Stimulated activated CD8-positive, alpha-beta memory T cell treated with anti-CD3 and anti-CD28 coated beads, Interleukin-4, amount 100 ng/mL, for 1 hour (primary cell): ENCODE measurements at places on chromosomes 4 and X.

- no peak for DNase-seq
These were observed 103.4 kb downstream of the EFHC2 start for GRCh38 chrX:44240036-44240435.

- no peak for DNase-seq
These were observed 54.0 kb downstream of the SLC9A7 start for GRCh38 chrX:46704767-46705386.

DNA sequence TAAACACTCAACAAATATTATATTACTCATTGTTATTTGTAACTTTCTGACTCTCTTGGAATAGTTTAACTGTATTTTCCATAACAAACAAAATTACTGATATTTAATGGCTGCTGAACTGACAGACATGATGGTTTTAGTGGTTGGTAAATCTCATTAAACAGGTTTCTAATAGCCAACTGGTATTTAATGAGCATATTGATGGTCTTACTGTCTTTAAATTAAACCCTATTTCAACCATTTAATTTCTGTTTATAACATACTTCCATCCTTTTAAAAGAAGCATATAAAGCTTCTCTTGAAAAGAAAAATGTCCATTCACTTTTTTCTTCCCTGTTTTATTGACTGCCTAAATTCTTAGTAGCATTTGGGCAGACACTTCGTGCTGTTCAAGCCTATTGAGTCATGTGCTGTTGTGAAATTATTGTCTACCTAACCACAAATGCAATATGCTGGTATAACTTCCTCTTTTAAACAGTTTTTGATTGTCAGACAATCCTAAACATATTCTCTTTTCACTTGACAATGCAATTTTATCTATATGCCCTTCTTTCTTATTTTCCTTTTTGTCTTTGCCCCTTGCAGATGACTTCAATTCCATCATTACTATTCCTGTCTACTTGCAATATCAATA is 163.9 kb upstream of the SLC7A11 start:
- no peak for DNase-seq

- no peak for DNase-seq
These were observed 27.0 kb upstream of the BANK1 start for GRCh38 chr4:101763576-101763975.

DNA sequence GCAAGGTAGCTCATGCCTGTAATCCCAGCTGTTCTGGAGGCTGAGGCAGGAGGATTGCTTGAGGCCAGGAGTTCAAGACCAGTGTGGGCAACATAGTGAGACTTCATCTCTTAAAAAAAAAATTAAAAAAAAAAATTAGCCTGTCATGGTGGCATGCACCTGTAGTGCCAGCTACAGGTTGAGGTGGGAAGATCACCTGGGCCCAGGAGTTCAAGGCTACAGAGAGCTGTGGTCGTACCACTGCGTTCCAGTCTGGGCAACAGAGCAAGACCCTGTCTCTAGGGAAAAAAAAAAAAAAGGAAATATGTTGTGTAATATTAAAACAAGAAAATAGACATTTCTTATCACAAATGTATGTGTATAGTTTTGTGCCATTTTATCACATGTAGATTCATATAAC is 97.8 kb downstream of the LARP1B start:
- DNase-seq: no peak

DNA sequence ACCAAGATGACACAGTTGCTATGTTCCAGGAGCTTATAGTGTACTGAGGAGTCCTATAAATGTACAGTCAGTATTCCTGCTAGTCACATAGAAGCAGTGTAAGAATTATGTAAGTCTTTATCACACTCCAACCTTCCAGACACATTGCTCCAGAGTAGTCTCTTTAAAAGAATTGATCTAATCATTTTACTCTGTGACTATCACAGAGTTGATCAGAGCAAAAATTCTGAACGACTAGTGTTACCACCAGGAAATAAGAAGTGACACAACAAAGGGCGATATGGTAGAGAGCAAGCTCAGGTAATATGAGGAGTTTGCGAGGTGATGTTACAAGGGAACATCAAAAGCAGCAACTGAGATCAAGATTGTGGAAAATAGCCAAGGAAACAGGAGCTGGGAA is 9.0 kb upstream of the HPF1 start:
- no peak for DNase-seq
